ENCODE measurements at places on chromosomes 6 and 20. TPM values are rescaled to one million over a fixed set of nuclear protein-coding genes. Genes with fewer than 3 reads are reported as not detected.

- no peak for DNase-seq
Measured at GRCh38 chr20:61503106-61503505, 251.0 kb downstream of the CDH4 start.

The PARD6B gene
- 5.0 TPM for total RNA-seq

DNA sequence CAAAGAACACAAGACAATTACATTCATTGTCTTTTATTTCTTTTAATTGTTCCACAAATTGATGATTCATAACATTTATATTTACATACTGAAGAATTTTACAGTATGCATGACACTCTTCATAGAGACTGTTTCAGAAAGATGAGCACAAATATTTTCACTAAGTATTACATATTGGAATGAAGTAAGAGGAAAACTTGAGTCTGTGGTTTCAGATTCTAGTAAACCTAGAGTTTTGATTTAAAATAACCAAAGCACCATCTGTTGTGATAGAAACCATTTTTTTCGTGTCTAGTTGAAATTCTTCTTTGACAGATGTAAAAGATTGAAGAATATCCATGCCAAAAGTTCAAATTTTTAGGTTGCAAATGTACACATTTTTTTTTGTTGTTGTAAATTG, 32.1 kb upstream of the OPN5 start:
- no peak for DNase-seq

The PNPLA1 gene
- total RNA-seq, result not detected

DNA sequence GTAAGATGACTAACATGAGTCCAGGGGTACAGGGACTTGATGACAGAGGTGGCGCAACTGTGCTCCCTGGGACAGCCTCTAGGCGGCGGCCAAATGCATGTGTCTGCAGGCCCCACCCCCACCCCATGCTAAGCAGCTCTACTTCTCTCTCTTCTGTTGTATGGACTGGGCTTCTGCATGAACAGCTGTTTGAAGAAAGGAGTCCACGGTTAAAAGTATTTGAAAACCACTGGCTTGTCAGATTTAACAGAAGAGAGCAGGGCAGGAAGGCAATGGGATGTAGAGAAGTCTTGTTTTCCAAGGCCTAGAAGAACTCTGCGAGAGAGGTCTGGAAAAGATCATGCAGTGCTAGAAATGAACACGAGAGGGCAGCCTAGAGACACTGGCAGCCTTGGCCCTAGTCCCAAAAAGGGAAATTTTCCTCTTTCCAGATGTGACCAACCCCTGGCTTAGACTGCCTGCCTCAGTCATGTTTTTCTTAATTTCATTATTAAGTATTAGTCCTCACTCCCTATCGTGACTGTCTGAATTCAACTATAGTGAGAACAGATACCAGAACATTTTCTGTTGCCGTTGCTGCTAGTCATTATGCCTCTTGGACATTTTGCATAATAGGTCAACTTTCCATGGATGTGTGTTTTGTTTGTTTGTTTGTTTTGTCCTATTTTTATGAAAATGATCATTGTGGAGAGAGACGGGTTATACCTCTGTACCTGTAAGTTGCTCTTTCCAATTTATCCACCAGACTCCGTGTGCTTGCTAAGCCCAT, 265.0 kb downstream of the ADGRG6 start:
- DNase-seq, result peak; percentile 61

GRCh38 chr6:166939894-166940293, 16.5 kb downstream of the RNASET2 start:
- DNase-seq, result no peak

The HSPA1B gene
- 285 TPM for total RNA-seq

The OR12D3 gene
- not detected for total RNA-seq

The GSTA3 gene
- total RNA-seq, result 4.4 TPM

GRCh38 chr6:161318456-161318855, 44.6 kb upstream of the AGPAT4 start:
- DNase-seq, result peak; percentile 17

DNA sequence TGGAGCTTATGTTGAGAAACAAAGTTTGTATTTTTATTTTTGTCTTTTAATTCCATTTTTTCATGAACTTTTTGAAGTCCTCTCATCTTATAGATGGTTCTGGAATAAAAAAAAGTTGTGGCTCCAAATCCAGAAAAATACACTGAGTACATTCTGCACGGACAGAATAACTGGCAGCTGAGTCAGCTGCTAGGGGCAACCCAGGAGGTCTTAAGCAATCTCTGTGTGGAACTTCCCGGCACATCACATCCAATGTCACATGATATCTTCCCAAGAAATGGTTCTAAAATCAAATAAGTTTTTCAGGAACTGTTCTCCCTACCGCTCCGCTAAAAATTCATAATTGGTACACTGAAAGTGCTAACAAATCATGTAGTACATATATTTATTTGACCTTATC, 29.8 kb downstream of the SLC13A3 start:
- no peak for DNase-seq

- no peak for DNase-seq
Measured at GRCh38 chr20:56422824-56423189, 10.7 kb downstream of the CASS4 start.

The RSPH9 gene
- total RNA-seq, result 4.7 TPM

DNA sequence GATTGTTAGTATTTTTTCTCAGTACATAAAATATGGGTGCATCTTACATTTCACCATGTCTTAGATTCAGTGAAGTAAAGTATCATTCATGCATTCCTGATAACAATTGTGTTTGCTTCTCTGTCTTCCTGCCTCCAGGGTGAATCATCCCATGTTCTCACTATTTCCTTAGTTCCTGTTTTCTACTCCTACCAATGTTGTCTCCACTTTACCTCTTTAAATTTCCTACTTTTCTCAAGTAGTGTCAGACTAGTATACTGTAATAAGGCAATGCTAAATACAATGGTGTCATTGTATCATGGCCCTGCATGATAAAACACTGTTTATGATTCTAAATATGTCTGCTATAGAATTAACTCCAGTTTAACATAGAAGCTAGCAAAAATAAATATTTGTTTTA, 37.4 kb upstream of the GABRR1 start:
- DNase-seq, result no peak

DNA sequence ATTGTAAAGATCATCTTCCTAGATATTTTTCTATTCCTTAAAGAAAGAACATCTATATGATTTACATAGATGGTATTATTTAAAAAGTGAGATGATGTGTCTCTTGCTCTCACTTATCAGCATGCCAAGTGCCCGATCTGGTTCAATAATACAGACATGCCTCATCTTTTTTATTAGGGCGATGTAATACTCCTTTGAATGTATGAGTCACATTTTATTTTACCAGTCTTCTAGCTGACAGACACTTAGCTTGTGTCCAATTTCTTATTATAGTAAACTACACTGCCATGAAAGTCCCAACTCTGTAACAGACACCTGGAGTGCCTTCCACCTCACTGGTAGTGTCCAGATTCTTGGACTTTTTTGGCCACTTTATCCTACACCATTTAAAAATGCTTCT, 586.6 kb upstream of the BTBD3 start:
- DNase-seq, result no peak

- DNase-seq, result no peak
Measured at GRCh38 chr6:329888-330691, 37.8 kb downstream of the DUSP22 start.

DNA sequence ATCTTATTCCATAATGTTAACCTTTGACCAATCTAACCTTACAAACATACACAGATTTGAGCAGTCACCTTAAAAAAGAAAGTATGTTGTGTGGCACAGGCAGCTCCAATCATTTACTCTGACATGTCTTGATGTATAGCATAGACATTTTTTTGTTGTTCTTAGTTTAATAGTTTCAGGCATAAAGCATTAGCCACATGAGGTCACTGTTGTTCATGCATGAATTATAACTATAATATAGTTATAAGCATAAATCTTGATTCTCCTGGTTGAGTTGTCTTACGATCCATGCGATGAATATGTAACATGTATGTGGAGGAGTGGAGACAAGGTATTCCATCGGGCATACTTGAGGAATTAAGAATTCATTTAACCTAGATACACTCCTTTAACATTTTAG, 26.1 kb upstream of the NKAIN2 start:
- DNase-seq, result no peak

The ADGB gene
- total RNA-seq, result 0.99 TPM

DNA sequence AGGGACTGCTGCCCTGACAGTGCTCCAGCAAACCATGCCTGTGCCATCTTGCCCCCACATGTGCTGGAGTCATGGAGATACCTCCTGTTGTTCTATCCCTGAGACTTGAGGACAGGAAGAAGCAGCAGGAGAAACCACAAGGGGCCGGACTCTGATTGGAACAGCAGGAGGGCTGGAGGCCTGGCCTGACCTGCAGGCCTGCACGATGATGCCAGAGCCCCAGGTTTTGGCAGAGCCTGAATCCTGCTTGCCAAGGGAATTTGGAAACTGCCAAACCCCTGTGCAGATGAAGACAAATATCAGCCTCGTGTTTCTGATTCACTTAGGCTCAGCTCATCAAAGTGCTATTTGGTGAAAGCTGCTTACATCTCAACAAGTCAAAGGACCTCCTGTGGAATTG, 177.6 kb downstream of the MAFB start:
- peak; percentile 16 for DNase-seq
